Epithelial cell of proximal tubule (primary cell): ENCODE measurements at places on chromosomes 1 and 21. TPM values are rescaled to one million over a fixed set of nuclear protein-coding genes. Genes with fewer than 3 reads are reported as not detected.

GPR52 gene
- total RNA-seq: not detected in 2 replicates

PTCH2 gene
- under 0.01 TPM in 1 of 2 replicates, not detected in the other for total RNA-seq

FCRL5 gene
- not detected in 2 replicates for total RNA-seq

LHX8 gene
- not detected in 2 replicates for total RNA-seq

BTG2 gene
- total RNA-seq: 9.1 and 22.7 TPM in 2 replicates

UBE2U gene
- not detected in 2 replicates for total RNA-seq

VWA1 gene
- total RNA-seq: 41.6 and 56.3 TPM in 2 replicates

OR10J1 gene
- not detected in 2 replicates for total RNA-seq
